ENCODE measurements at places on chromosomes 13 and 19. TPM values are rescaled to one million over a fixed set of nuclear protein-coding genes. Genes with fewer than 3 reads are reported as not detected.

The SHISA7 gene
- not detected for total RNA-seq

The TMEM59L gene
- not detected for total RNA-seq

The FPR3 gene
- 1.8 TPM for total RNA-seq

The NECTIN2 gene
- 2.4 TPM for total RNA-seq

The GPC5 gene
- 0.14 TPM for total RNA-seq

All from activated naive CD8-positive, alpha-beta T cell treated with anti-CD3 and anti-CD28 coated beads, Interleukin-2, amount 10 ng/mL, durations not matched to agents 7 days and 5 days (primary cell).